ENCODE measurements at places on chromosomes 11 and 22.

DNA sequence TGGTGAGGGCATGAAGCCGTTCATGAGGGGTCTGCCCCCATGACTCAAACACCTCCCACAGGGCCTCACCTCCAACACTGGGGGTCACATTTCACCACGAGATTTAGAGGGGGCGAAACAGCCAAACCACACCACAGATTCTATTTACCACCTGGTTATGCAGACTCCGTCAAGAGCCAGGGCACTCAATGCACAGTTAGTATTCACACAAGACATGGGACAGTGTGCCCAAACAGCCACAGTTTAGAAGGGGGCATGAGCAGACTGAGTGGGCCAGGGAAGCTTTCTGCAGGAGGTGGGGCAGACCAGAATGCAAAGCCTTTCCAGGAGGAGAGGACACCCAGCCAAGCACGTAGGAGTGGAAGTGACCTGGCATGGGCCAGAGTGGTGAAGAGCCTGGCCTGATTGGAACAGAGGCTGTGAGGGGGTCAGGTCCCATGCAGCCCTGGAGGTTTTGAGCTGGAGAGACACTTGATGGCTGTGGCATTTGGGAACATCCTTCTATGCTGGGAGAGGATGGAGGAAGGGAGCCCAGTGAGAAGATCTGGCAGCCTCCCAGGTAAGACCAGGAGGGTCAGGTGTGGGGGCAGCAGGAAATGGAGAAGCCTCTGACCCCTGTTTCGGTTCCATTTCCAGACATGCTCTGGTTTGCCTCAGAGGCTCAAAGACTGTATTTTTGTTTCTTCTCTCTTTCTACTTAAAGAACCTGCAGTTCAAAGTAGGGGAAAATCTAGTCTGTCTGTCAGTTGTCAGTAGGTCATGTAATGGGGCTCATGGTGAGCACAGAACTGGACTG is 199.1 kb upstream of the NCAM1 start:
- no peak for DNase-seq

GRCh38 chr22:27583856-27584255 is 217.7 kb downstream of the MN1 start:
- DNase-seq, result no peak

GRCh38 chr22:26172389-26172990 is 3.2 kb downstream of the SEZ6L start:
- DNase-seq, result peak; percentile 32

GRCh38 chr11:102229510-102230123 is 87.7 kb upstream of the BIRC3 start:
- DNase-seq, result no peak

DNA sequence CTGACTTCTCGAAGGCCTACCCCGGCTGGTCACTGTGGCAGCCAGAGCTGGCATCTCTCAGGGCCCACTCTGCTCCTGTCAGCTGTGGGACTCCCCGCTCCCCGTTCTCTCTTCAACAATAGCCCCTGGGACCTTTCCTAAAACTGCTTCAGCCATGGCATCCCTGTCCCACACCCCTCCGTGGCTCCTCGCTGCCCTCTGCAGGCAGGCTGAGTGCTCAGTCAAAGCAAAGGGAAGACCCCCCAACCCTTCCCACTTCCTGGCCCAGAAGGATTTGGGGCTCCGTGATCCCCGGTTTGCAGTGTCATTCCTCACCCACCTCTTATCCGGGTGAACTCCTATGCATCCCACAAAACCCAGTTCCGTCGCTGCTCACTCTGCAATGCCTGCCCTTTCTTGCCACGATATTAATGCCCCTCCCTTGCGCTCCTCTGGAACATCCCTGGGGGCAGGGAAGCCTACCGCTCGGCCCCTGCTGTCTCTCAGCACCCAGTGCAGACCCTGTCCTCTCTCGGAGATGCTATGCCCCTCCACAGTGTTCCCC is 1.6 kb upstream of the TH start:
- DNase-seq, result no peak

DNA sequence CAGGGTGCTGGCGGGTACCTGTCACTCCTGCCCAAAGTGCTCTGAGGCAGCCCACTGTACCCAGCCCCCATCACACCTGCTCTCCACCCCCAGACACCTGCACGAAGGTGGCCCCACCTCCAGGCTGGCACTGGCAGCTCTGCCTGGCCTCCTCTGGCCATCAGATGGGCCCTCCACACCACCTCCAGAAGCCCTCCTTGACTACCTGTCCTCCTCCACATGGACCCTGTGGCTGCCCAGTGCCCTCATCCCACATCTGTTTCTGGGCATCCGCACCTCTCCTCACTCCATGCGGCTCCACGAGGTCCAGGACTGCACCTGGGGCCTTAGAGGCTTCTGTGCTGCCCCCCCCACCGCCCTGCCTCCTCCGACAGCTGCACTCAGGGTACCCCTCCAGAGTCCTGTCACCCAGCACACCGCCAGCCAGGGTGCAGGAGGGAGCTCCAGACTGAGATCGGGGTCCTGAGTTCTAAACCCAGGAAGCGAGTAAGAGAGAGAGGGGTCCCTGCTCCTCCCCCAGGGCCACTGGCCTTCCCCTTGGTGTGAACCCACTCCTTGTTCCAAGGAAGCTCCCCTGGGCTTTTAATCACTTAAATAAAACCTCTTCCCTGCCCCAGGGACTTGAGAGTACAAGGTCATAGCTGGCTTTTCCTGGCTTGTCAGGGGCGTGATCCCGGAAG is 1.7 kb downstream of the CTSD start:
- no peak for DNase-seq

DNA sequence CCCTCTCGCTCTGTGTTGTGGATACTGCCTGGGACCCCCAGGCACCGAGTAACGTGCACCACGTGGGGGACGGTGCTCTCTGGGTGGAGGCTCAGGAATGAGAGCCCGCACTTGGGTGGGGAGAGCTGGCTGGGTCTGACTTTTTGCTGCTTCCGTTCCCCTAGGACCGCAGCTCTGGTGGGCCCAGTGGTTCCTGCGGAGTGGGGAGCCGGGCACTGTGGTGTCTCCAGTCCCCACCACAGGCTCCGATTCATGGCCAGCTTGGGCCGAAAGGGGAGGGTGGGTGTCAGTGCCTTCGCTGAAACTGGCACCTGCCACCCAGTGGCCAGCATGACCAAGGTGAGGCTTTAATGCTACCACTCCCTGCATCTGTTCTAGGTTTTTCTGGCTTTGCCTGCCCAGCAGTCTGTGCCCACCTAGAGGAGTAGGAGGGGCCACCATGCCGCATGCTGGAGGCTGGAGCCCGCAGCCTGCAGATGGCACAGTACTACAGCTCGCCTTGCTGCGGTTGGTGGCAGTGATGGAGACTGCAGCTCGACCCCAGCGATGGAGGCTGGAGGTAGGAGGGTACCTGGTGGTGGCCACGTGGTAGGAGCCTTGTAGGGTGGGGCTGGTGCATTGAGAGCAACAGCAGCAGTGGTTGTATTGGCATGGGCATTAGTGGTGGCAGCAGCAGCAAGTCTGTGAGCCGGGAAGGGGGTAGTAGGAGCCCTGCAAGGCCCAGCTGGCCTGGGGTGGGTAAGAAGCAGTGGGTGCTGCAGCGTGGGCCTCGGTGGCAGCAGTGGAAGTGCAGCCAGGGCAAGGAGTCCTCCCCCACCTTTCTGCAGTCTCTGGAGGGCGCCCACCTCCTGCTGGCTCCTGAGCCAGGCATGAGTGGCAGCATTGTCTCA is 118.8 kb upstream of the VPREB1 start:
- DNase-seq, result no peak

DNA sequence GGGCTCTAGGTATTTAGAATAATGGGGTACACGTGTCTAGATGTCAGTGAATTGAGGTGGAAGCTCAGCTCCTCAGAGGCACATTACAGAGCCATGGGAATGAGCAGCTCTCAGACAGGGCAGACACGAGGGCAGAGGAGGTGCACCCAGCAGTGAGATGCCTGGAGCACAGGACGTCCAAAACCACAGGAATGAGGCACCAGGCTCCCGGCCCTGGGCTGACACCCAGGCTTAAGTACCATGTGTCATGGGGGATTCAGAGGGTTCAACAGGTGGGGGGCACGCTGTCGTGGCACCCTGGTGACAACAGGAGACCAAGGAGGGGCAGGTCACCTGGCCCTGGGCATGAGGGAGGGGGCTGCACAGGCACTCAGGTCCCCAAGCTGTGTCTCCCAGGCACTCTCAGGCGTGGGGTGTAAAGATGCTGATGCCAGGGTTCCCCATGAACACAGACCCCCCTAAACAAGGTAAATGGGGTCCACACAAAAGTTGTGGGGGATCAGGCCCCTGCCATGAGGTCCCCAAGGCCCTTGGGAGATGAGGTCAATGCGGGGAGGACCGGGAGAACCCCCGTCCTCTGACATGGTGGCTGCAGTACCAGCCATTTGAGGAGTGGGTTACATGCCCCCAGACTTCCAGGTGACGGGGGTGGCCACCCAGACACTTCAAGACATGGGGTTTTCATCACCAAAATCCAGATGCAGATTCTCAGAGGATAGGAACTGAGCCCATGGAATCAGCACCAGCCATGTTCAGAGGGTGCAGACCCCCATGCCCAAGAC is 5.6 kb upstream of the SYT8 start:
- no peak for DNase-seq

- no peak for DNase-seq
These were observed 30.7 kb upstream of the PRODH start for GRCh38 chr22:18966748-18967147.

DNA sequence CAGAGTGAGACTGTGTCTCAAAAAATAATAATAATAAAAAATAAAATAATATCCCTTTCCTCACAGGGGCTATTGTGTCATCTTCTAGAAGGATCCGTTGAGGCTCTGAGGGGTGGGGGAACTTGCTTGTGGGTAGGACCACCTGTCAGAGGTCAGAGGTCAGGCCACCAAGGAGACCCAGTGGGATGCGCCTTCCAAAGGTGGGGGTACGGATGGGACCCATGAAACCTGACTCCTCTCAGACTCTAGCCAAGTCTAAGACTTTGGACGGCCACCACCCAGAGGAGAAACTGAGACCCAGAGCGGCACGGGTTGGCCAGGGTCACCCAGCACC is 367 bp upstream of the MMP11 start:
- DNase-seq, result no peak

DNA sequence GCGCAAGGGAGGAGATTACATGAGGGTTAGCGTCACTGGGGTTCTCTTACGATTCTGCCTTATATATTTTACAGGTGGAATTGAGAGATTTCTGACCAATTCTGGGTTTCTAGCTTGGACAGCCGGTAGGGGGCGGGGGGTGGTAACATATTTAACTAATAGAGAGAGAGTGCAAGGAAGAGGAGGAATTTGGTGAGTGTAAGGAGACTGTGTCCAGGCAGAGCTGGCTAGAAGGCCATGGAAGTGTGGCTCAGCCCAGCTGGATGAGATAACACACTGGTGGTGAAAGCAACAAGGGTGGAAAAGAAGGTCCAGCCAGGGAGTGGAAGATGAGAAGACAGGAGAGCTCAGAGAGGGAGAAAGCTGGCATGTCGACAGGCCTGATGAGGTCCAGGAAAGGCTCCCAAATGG is 56.5 kb downstream of the ST3GAL4 start:
- no peak for DNase-seq

GRCh38 chr11:30426781-30427180 is 103.9 kb downstream of the ARL14EP start:
- no peak for DNase-seq

GRCh38 chr11:108403052-108403451 is 64.3 kb downstream of the C11orf65 start:
- no peak for DNase-seq

DNA sequence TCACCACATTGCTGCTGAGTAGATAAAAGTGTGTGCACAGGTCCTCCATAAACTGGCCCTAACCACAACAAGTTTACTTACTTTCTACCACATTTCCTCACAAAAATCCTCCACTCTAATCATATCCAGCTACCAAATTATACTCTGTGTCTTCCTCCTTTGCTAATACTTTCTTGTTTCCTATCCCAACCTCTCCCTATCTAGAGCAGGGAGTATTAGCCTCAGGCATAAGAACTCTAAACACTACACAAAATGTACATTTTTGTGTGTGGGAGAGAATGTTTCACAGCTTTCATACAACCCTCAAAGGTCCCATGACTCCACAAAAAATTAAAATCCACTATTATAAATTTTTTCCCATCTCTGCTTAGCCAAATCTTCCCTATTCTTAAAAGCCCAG is 72.4 kb downstream of the ATG16L2 start:
- no peak for DNase-seq

DNA sequence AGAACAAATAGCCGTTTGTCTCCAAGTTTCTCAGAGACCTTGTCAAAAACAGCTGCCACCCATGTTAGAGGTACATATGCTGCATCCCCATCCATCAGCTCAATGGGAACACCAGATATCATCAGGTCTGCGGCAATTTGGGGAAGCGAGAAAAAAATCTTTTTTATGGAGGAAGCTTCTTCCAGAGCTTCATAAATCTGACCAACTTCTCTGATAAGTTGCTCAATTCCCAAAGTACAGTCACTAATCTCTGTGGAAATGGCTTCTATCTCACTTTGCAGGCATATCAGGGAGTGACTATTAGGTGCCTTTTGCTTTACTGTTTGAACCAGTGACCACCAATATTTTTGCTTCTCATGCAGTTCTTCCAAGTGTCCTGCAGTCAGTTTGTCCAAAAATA is 34.3 kb upstream of the MRPL17 start:
- DNase-seq, result no peak

DNA sequence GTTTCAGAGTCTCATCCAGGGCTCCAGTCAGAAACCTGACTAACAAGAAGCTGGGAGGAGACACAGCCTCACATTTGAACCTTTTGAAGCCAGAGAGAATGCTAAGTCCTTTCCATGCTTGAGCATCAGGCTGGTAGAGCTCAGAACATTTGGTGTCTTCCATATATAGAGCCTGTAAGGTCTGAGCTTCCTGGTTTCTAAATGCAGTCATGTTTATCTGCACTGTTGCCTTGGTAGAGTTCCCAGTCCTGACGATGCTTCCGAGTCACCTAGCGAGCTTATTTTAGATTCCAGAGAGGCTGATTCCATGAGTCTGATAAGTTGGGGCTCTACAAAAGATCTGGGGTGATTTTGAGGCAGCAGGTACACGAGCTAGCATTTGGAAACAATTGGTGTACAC is 68.4 kb upstream of the SORL1 start:
- DNase-seq, result no peak
